ENCODE measurements at places on chromosomes 7 and 10.

DNA sequence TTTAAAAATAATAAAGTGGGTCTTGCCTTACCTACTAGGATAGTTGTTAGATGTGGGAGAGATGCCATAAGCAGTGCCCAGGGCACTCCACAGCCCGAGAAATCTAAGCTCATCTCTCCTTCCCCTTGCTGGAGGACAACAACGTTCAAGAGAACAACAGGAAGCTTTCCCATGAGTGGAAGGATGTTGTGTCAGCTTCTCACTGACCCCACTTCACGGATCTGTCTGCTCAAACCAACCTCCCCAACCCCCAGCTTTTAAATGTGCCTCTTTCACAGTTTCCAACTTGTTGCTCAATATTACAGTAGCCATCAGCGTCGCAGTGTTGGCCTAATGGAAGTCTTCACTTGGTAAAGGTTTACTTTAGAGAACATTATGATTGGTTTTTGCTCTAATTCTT lies 72.1 kb downstream of the PTPRE start:
- no peak for DNase-seq

DNA sequence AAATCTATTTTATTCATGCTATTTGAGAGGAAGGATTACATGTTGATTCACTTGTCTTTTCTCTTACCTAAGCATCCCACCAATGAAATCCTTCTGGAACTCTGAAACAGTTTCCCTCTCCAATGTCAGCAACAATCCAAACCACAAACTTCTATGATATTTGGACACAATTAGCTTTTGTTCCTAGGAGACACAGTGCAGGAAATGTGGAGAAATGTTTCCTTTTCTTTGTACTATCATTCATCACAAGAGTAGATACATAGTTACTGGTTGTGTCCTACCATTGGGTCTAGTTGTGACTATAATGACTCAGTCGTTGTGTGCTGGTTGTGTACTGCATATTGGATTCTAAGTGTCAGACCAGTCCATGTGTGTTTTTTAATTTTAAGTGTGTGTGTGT lies 156.8 kb upstream of the MAGI2 start:
- DNase-seq, result peak; percentile 37

DNA sequence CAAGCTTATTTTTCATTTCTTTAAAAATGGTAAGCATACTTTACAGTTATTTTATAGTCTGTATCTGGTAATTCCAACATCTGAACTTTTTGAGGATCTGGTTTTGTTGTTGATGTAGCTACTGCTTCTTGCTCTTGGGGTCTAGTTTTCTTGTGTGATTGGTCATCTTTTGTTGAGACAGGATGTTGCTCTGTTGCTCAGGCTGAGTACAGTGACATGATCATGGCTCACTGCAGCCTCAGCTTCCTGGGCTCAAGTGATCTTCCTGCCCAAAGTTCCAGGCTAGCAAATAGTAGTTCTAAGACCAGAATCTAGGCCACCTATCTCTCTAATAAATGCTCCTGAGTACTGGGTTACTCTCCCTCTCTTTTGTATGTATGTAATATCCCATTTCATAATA lies 75.7 kb downstream of the NRCAM start:
- no peak for DNase-seq

GRCh38 chr10:79454259-79454658 lies 8.8 kb upstream of the ZCCHC24 start:
- peak; percentile 70 for DNase-seq

DNA sequence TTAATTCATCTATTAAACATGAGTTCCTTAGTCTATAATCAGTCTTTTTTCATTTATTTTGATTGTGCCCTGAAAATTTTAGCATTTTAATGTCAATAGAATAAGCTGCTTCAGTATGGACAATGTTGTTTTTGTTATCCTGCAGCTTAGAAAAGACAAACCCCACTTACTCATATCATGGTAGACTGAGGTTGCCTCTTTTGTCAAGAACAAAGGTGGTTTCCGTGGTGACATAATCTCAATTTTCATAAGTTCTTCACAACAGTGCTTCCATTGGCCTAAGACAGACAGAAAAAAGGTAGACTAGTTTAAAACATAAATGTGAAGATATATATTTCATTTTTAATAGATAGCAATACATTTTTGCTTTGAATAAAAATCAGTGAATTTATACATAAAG lies 69.1 kb downstream of the RTKN2 start:
- DNase-seq, result no peak

- no peak for DNase-seq
These were observed 27.7 kb downstream of the CRCP start for GRCh38 chr7:66142334-66142733.

DNA sequence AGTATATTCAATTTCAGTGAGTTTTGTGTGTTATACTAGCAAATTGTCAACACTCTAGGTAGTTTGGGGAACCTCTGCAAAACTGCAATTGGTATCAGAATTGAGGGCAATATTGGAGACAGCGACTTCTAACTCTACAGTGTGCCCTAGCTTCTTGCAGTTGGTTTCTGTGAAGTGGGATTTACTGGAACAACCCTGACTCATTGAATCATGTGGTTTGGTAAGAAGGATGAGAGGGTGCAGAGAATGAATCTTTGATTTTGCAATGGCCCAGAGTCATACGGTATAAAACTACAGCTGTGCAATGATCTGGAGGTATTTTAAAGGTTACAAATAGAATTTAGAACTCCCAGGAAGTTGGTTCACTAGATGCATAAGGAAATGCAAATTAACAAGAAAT lies 129.1 kb upstream of the PPP1R3A start:
- peak; percentile 64 for DNase-seq

GRCh38 chr7:14521183-14521582 lies 381.4 kb downstream of the DGKB start:
- DNase-seq, result no peak

- no peak for DNase-seq
These were observed 30.1 kb downstream of the CXCL12 start for GRCh38 chr10:44354771-44355170.

- DNase-seq, result no peak
These were observed 35.4 kb upstream of the KNDC1 start for GRCh38 chr10:133124357-133125211.

DNA sequence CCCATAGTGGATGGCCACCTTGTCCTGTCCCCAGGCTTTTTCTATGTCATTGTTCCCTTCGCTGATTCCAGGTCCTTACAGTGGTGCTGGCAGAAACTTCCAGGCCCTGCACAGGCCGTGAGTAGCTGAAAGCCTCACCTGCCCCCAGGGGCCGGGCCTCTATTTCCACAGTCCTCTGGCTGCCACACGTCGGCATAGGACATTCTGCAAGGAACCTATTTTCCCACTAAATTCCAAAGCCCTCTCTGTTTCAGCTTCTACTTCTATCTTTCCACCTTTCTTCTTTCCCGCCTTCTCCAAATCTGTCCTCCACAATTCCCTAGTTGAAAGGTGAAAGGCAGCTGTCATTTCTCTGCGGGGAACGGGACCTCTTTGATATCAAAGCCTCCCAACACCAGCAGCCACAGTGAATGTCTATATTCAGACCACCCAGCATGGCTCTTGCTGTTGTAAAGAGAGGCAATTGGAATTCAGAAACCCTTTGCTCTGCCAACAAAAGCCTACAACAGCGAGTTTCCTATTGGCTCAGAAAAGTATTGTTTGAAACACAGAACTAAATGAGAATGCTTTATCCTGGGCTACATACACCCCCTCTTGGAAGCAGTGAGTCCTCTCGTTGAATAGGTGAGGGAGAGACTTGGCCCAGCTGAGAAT lies 607.7 kb downstream of the GALNT17 start:
- DNase-seq, result no peak

DNA sequence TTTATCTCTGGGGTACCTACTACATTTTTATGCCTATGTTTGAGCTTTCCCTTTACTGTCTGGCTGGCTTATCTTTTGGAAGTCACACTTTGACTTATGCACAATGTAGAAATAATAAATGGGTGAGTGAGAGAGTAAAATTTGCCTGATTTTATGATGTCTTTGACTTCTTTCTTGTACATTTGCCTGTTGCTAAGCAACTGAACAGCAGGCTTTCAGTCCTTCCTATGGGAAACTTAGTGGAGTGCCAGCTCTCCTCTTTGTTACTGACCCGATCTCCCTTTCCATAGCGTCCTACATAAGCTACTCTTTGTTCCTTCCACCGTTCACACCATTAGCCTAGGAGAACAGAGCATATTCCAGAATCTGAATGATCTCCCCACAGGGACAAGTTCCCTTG lies 4.2 kb downstream of the TAS2R60 start:
- DNase-seq, result no peak

DNA sequence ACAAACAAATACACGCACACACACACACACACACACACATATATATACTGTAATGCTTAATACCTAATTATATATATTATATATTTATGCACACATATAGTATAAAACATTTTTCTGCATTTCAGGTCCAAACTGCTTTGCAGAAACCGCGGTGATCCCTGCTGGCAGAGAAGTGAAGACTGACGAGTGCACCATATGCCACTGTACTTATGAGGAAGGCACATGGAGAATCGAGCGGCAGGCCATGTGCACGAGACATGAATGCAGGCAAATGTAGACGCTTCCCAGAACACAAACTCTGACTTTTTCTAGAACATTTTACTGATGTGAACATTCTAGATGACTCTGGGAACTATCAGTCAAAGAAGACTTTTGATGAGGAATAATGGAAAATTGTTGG lies 138.5 kb downstream of the VWC2 start:
- no peak for DNase-seq

DNA sequence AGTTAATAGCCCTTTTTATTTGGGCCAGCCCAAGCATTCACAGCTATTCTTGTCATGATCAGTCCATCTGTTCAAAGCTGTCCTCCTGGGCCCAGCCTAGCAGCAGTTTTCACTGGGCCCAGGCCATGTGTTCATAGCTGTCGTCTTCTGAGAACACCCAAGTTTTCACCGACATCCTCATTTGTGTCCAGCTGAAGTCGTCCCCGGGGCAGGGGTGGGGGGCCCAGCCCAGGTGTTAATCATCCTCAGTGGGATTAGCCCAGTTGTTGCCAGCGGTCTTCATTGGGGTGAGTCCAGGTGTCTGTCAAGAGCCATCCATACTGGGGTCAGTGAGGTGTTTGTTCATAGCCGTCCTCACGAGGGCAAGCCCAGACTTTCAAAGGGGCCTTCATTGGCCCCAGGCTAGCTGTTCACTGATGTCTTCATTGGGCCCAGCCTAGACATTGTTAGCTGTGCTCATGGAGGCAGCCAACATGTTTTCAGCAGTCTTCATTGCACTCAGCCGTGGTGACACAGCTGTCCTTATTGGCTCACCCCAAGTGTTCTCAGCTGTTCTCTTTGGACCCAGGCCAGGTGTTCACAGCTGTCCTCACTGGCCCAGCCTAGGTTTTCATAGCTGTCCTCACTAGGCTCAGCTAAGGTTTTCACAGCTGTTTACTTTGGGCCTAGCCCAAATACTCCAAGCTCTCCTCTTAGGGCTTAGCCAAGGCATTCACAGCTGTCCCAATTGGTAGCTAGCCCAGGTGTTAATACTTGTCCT lies 10.0 kb downstream of the FRG2B start:
- DNase-seq, result no peak

DNA sequence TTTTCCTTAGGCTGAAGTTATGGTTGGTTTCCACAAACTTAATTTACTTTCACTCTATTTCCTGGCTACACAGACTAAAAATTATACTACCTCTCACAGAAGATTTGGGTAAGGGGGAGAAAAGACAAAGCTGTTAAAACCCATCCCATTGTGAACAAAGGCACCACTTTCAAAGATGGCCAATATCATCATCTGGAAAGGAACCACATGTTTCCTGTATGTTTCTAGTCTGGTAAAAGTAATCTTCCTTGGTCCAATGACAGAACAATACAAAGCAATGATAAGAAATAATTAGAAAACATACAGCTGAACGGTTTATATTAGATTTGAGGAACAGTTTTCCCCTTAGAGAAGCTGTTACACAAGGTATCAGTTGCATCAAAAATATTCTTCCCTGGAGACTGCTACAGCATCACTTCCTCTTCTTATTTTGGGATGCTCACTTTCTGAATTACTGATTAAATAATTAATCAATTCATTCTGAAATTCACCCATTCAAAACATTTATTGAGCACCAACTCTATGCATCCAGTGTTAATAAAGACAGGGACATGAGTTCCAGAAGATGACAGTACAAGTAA lies 8.5 kb upstream of the SFR1 start:
- DNase-seq, result no peak

- no peak for DNase-seq
These were observed 34.0 kb downstream of the PPP2R2D start for GRCh38 chr10:131934769-131935168.

DNA sequence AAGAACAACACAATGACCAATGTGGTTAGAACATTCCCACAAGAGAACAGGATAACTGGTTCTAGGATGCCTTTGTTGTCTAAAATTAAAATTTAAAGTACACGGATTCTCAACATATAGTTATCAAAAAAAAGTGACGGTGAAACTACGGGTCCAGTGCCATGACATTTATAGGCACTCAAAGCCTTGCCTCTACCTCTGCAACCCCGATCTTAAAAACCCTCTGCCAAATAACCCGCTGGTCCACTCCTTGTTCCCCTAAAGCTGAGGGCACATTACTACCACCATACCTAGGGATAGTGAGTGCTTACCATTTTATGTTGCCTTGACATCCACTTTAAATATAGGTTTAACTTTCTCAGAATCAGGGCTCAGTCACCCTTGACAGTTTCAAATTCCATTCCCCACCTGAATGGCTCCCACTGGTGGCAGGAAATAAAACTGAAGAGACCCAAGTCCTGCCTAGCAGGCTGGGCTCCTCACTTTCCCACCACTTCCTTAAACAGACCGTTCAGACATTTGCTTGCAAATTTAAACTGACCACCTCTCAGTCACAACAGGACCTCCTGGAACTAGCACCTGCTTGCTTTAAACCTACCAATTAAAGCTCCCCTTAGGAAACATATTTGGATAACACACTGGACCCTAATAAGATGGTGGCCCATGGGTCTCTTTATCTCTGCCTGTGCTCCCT lies 169.9 kb upstream of the ASAH2 start:
- peak; percentile 47 for DNase-seq

- DNase-seq, result no peak
These were observed 144.9 kb upstream of the CELF2 start for GRCh38 chr10:10872764-10873163.

DNA sequence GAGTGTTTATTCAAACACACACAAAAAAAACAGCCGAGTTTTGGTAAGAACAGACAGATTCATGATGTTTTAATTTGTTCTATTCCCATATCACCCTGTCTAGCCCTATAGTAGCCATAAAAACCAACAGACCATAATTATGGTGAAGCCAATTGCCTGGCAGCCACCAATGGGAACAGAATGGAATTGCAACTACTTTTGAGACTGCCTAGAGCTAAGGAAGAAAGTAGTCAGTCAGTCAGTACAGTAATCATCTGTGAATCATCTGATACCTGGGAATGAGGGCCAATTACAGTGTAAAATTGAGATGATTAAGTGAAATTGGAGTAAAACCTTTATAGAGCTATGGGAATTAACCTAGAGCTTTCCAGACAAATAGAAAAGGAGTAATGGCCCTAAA lies 952.7 kb upstream of the KCND2 start:
- no peak for DNase-seq

Measured in NCI-H226 (cell line).